ENCODE measurements at places on chromosomes 6 and 20.
A peak's percentile ranks its signal among the peaks of the same experiment; 100 is the strongest.

- peak; percentile 54 for DNase-seq
Measured at GRCh38 chr6:106223300-106223930, 102.1 kb downstream of the ATG5 start.

DNA sequence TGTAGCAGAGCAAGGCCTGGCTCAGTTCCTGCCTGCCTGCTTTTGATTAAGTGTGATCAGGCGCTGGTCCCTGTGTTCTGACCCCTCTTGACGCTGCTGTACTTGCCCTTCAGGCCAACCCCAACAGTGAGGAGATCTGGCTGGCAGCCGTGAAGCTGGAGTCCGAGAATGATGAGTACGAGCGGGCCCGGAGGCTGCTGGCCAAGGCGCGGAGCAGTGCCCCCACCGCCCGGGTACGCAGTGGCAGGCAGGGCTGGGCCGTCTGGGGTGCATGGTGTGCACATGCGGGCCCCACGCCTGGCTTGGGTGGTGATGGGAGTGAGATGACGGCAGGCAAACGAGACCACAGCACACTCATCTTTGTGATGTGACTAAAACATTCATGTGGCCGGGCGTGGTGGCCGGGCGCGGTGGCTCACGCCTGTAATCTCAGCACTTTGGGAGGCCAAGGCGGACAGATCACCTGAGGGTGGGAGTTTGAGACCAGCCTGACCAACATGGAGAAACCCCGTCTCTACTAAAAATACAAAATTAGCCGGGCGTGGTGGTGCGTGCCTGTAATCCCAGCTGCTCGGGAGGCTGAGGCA lies 10.1 kb upstream of the C20orf204 start:
- DNase-seq: no peak

DNA sequence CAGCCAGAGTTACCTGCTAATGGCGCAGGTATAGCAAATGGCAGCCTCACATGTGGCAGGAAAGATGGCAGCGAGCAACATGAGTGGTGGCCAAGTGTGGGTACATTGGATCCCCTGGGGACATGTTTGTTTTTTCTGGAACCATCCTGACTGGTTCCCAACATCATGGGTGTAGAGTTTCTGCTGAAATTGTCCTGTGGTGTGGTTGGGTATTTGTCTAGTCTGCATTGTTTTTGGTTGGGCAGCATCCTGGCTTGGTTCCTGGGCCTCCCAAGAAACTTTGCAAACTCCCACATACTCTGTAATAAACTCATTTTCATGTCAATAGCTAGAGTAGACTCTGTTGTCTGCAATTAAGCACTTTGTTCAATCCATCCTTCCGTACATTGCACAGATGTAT lies 282.6 kb downstream of the CDC5L start:
- DNase-seq: no peak

GRCh38 chr6:84344005-84344404 lies 116.6 kb upstream of the CEP162 start:
- DNase-seq: no peak

- DNase-seq: no peak
Measured at GRCh38 chr6:130371921-130372420, 6.2 kb downstream of the TMEM200A start.

DNA sequence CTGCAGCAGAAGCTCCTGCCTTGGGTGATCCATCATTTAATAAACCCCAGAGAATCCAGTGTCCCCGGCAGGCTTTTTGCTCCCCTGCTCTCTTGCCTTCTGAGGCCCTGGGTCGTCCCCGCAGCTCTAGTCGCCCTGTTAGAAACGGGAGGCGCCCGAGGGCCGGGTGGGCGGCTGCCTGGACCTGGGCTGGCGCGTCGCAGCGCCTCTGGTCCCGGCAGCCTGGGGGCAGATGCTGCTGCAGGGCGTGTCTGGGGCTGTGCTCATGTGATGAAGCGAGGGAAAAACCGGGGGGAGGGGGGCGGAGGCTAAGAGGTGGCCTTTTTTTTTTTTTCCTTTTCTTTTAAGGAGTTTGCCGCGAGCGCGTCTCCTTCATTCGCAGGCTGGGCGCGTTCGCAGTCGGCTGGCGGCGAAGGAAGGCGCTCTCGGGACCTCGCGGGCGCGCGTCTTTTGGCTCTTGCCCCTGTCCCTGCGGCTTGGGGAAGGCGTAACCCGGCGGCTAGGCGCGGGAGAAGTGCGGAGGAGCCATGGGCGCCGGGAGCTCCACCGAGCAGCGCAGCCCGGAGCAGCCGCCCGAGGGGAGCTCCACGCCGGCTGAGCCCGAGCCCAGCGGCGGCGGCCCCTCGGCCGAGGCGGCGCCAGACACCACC lies 394 bp downstream of the AKAP12 start:
- peak; percentile 52 for DNase-seq

GRCh38 chr20:32484225-32484957 lies 100.7 kb downstream of the NOL4L start:
- peak; percentile 15 for DNase-seq

- no peak for DNase-seq
Measured at GRCh38 chr20:38152175-38152620, 12.9 kb downstream of the TGM2 start.

GRCh38 chr6:53464483-53464882 lies 80.4 kb downstream of the GCLC start:
- DNase-seq: no peak

DNA sequence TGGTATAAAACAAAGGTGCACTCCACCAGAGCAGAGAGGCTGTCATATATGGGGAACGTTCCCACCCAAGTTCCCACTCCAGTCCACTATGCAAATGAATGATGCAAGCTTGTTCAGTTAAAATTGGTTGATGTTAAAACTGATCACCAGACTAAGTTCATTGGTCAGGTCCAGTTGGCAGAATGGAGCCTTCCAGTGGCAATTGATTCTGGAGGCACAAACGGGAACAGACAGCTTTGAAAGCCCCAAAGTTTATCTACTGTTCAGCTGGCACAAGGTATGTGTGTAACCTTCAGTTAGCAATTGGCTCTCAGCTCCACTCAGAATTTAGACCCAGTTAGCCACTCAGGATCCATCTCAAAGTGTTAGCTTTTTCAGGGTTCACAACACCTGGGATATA lies 119.4 kb upstream of the CEP85L start:
- no peak for DNase-seq

- DNase-seq: no peak
Measured at GRCh38 chr20:46323557-46323956, 15.3 kb upstream of the CDH22 start.

DNA sequence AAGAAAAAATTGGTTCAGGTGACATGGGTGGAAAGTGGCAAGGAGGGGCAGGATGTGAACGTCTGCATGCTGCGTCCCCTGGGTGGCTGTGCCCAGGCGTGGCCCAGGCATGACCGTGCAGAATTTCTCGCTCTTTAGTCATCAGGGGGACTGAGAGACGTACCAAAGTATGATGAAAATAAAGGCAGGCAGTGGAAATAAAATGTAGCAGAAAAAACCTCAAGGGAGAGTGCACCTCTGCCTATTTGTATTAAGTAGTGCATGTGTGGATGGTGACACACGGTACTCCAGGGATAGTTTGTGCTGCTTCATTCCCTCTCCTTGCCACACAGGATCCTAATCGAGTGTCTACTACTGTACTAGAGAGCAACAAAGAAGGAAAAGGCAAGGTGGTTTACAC lies 81.1 kb downstream of the ATP9A start:
- no peak for DNase-seq

- DNase-seq: no peak
Measured at GRCh38 chr20:37475252-37475651, 45.8 kb upstream of the NNAT start.

- DNase-seq: no peak
Measured at GRCh38 chr6:113755449-113756289, 101.5 kb upstream of the MARCKS start.

DNA sequence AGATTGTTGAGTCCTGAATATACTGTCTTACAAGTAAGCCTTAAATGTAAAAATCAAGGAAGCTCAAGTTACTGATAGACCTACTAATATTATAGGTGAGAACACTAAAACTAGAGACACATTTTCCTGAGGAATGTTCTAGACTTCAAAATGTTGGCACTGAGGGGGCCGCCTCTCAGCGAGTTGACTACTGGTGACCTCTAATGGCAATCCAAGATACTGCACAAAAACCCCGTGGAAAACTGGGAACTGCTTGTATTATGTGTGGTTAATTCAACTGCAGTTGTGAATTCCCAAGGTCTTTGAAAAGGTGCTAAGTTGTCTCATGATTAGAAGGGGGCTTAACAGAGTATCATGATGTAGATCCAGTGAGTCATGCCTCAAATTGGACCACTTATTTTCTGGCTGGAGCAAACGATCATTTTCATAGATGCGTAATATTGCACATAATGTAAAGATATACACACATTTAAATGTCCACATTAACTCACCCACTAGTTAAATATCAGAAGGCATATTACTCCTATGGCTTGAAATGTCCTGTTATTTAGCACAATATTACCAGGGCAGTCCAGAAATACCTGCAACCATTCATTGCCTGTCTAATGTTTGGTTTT lies 336.2 kb downstream of the FOXA2 start:
- no peak for DNase-seq

GRCh38 chr20:48793776-48794175 lies 34.0 kb downstream of the PREX1 start:
- DNase-seq: no peak
